ENCODE measurements at places on chromosomes 7 and 10.

- no peak for DNase-seq
Observed at GRCh38 chr10:14949291-14949690, 4.6 kb downstream of the DCLRE1C start.

DNA sequence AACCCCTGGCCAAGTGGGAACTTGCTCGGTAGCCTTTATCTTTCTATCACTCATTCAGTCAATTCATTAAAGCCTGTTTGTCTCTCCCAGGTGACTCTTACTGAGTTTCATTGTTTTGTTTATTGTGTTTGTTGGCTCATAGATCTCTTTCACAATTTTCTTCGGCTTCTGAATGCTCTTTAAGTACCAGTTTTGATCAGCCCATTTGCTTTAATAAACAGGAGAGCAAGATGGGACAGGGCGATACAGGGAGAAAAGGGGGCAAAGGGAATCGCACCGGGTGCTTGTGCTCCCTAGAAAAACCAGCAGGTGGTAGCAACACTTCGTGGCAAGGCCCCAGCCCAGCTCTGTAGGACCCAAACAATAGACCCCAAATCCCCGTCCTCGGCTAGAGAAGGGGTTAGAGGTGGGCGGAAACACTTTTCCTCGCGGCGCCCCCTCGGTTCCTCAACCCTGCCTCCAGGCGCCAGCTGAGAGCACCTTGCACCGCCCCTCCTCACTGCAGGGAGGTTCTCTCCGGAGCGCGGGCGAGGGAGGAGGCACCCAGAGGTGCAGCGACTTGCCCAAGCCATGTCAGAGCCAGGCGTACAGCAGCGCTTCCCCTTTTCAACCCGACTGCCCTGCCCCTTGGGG, 1.0 kb upstream of the EPHB6 start:
- DNase-seq, result peak; percentile 83

GRCh38 chr10:22340329-22341189, 4.7 kb upstream of the SPAG6 start:
- DNase-seq, result peak; percentile 83

DNA sequence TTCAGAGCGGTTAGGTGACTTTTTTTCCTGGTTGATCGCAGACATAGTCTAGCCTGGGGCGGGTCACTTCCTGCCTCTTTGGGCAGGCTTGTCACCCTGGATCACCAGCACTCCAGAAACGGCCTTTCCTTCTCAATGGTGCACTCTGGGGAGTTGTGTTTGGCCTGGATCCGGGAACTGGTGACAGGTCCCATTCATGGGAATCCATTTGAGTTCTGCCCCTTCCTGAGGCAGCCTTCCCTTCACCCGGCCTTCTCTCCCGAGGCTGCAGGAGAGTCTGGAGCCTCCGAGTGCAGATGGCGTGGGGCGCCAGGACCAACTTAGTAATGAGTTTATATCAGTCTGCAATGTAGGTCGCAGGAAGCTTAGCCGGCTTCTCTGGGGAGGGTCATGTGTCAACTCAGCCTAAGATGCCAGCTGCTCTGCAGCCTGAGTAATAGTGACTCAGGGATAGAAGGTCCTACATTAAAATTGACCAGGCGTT, 54.2 kb downstream of the TACR2 start:
- no peak for DNase-seq

DNA sequence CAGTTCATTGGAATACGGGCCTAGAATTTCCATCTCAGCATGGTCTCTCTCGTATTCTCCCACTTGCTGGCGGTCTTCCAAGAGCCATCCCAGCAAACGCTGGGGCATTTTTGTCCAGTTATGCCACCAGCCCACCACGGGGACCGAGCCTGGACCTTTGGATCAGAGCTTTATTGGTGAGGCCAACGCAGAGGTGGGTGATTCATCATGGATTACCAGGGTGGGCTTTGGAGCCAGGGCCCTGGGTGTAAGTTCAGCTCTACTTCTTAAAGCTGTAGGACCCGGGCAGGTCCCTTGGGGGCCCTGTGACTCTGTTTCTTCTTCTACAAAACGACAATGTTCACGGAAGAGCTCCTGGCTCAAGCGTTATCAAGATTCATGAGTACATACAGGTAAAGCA, 22.7 kb upstream of the PITRM1 start:
- no peak for DNase-seq

DNA sequence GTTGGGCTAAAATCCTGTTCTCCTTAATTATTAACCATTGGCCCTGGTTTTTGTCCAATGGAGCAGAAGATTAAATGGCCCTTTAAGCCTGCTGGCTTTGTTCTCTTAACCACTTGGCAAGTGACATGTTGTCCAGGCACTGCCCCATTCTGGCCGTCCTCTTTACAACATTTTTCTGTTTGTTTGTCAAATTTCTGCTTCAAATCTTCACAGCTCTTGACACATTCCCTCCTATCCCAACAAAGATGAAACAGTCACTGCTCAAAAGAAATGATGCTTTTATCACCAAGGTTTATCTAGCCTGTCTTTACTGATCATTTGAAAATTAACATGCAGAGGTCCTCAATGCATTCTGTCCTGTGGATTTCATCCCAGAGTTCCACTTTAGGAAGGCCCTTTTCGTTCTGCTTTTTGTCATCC, 700.4 kb downstream of the KCNMA1 start:
- no peak for DNase-seq

DNA sequence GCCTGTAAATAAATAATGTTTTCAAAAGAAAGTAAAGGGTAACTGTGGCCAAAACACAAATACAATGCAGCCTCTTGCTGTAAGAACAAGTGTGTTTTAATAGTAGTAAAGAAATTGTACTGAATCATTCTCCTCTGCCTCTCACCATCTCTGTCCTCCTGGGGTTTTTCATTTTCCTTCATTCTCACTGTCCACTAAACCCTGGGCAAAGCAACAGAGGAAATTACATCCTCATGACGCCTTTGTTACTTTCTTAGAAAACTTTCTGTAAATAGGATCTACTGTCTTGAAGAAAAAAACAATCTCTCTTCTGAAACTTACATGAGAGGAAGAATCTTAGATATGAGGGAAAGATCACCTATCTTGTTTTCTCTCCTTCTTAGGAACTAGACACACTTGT, 54.6 kb downstream of the ASB4 start:
- DNase-seq, result no peak

GRCh38 chr7:66301737-66302136, 96.6 kb downstream of the TPST1 start:
- no peak for DNase-seq

DNA sequence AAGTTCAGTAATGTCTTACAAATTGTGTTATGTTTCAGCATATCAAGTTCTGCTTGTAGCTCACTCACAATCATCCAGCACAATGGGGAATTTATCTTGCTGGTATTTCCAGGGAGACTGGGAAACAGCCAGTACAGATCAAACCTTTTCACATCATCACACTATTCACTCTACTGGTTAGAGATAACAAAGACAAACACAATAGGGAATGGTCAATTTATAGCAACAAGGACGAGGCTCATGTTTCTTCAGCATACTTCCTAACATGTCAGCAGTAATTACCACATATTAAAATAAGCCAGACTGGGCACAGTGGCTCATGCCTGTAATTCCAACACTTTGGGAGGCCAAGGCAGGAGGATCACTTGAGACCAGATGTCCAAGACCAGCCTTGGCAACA, 38.3 kb downstream of the TOMM7 start:
- no peak for DNase-seq

GRCh38 chr7:50364645-50365044, 60.1 kb downstream of the IKZF1 start:
- no peak for DNase-seq

DNA sequence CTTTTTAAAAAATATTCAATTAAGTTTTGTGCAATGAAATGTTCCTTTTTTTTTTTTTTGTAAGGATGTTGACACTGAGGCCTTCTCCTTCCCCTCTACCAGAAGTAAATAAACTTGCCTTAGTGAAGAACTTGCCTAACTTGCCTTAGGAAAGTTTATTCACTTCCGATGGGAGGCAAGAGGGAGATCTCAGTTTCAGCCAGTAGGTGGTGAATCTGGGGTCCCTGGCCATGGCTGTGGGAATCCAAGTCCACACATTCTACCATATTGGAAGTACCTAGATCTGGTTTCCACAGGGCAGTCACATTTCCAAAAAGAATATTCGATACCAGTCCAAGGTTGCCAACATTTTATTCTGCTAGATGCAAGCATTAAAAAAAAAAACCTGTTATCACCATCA, 270.9 kb downstream of the CCSER2 start:
- DNase-seq, result no peak

DNA sequence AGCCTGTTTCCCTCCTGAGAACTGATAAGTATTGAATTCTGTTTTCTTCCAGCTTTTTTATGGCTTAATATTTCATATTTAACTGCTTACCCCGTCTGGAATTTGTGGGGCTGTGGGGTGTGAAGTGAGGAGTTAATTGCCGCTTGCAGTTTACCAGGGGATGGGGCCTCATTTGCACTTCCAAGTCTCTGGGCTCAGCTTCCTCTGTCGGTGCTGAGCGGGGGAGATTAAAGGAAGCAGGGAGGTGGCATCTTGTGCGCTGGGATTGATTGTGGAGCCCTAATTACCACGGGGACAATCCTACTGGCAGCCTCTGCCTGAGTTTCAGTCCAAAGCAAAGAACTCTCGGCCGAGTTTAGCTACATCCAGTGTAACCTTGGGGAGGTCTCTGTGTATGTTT, 33.4 kb downstream of the ELFN1 start:
- no peak for DNase-seq

DNA sequence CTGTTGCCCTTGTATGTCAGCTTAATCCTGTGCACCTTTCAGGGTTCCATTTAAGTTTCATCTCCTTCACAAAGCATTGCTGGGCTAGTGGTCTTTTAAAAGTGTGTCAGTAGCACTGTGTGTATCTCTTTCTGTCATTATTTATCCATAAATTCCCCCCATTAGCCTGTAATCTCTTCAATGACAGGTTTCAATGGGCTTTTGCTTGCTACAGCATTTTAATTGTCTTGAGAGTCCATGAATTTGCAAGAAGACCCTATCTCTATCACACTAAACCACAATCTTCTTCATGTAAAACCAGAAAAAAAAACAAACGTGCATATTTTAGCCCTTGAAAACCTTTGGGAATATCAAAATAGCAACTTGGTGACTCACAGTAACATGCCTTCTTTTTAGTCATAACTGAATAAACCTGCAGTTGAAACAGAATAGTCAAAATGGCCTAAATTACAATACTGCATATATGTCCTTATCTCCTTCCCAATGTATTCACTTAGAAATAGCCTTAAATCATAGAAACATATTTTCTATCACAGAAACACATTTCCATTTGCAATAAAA, 118.6 kb downstream of the PON1 start:
- DNase-seq, result no peak

DNA sequence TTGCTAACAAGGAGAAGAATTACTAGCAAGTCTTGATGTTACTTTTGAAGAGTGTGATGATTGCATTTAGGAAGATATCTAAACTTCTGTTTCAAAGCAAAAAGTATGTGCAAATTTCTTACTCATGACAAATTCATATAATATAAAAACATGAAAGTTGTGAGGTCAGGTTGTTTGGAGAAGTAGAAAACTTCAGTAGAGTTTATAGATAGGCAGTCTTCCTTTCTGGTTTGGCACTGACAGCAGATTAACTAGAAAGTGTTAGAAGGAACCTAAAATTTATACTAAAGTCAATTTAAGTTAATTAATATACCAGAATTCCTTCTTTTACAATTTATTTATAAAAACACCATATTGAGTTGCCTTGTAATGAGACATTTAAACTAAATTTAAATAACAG, 16.9 kb downstream of the PTEN start:
- no peak for DNase-seq

DNA sequence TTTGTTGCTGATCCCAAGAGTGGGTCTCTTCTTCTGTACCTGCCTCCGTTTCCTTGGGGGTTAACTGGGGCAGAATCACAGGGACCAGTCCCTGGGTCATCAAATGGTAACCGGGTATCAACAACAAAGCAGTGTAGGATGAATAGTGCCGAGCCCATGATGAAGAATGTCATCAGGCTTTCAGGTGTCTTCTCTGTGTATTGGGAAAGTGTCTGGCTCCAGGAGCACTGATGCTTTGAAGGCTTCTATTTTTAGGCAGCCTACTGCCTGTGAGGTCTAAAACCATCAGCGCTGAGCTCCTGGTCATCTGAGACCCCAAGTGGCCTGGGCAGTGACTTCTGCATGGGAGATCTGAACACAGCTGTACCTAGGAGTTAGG, 48.2 kb upstream of the SHH start:
- DNase-seq, result no peak

DNA sequence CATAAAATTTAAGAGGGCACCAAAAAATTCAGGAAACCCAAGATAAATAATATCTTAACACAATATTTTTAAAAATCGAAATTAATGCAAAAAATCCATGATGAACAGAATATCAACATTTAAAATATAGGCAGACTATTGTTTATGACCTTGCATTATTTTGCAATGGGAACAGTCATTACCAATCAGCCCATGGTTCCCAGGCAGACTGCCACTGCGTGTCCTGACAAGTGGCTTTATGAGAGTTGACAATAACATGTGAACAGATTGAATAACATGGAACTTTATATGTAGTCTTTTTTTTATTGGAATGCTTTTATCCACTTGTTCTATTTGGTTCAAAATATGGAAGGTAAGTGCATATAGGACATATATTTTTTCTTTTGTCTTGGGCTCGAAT, 3.1 kb upstream of the AVPI1 start:
- DNase-seq, result no peak

- DNase-seq, result no peak
Observed at GRCh38 chr7:30251708-30252329, 32.6 kb upstream of the ZNRF2 start.

DNA sequence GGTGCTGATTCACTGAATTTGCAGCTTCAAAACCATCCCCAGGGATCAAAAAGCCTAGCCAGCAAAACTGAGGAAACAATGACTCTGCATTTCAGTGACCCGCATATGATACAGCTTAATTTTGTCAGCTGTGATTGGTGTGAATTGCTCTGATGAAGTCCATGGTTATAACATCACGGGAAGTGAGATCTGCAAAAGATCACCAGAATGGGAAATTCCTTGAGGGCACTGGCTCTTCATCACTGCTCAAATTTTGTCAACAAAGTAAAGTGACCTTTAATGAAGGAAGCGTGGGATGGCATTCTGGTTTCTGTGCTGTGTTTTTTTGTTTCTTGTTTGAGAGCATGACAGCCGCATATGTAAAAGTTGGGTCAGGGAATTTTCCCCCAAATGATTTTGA, 745.9 kb downstream of the GATA3 start:
- DNase-seq, result no peak

GRCh38 chr7:24318326-24318725, 34.3 kb downstream of the NPY start:
- DNase-seq, result peak; percentile 27

GRCh38 chr10:84715911-84716310, 387.5 kb downstream of the CCSER2 start:
- DNase-seq, result peak; percentile 12

- DNase-seq, result no peak
Observed at GRCh38 chr10:78309536-78310237, 276.0 kb downstream of the RPS24 start.

GRCh38 chr7:12737373-12737772, 49.9 kb downstream of the ARL4A start:
- DNase-seq, result no peak

GRCh38 chr10:87794285-87794684, 23.7 kb downstream of the ATAD1 start:
- DNase-seq, result no peak

GRCh38 chr7:74606101-74606908, 51.2 kb upstream of the GTF2I start:
- peak; percentile 47 for DNase-seq

GRCh38 chr7:26326211-26326610, 34.5 kb downstream of the SNX10 start:
- no peak for DNase-seq

- DNase-seq, result no peak
Observed at GRCh38 chr7:34734771-34735170, 76.8 kb downstream of the NPSR1 start.

Data from HuH-7.5 (cell line).